ENCODE measurements at places on chromosomes 2 and 18.

DNA sequence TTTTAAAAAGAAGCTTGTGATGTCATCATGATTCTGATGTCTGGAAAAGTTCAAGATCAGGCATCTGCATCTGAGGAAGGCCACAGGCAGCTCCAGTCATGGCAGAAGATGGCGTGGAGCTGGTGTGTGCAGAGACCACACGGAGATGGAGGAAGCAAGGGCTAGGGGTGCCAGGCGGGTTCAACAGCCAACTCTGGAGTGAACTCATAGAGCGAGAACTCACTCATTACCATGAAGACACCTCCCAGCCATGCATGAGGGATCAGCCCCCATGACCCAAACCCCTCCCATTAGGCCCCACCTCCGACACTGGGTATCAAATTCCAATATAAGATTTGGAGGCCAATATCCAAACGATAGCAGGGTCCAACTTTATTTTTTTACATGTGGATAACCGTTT lies 61.6 kb downstream of the KCNG2 start:
- DNase-seq = no peak

DNA sequence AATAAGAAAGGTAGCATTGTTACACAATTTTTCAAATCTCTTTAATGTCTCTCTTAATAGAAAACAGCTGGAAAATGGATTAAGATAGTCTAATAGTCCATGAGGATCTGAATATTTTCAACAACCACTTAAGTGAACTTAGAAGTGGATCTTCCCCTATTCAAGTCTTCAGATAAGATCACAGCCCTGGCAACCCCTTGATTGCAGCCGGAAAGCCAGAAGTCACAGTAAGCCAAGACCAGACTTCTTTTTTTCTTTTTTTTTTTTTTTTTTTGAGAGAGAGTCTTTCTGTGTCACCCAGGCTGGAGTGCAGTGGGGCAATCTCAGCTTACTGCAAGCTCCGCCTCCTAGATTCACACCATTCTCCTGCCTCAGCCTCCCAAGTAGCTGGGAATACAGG lies 18.6 kb upstream of the ZC3H15 start:
- DNase-seq = no peak

- DNase-seq = peak; percentile 67
Observed at GRCh38 chr2:41967476-41968181, 80.2 kb upstream of the PKDCC start.

DNA sequence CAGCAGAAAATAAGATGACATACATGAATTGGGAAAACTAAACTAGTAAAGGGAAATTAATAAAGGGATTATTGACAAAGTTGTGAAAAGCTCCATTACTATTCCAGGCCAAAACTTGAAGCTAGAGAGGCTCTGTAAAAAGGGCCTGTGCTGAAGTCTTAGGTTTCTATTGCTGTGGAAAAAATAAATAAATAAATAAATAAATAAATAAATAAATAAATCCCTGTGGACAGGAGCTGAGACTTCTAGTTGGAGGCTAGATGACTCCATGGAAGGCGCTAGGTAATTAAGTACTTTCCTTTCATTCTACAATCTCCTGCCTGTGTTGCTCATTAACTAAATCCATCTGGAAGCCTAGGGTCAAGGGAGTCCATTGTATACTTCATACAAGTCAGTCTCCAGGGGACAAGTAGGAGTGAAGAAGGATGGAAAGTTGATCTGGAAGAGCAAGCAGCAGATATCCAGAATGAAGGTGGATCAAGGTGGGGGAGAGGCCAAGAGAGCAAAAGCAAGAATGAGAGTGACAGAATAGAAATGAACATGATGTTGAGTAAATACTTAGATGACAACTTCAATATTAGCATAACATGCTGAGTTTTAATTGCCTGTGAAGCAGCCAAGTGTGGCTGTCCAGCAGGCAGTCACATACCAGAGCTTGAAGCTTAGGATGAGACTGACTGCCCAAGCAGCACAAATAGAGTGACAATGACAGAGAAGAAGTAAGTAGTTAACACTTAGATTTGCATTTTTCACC lies 26.2 kb upstream of the CCNT2 start:
- DNase-seq = no peak

DNA sequence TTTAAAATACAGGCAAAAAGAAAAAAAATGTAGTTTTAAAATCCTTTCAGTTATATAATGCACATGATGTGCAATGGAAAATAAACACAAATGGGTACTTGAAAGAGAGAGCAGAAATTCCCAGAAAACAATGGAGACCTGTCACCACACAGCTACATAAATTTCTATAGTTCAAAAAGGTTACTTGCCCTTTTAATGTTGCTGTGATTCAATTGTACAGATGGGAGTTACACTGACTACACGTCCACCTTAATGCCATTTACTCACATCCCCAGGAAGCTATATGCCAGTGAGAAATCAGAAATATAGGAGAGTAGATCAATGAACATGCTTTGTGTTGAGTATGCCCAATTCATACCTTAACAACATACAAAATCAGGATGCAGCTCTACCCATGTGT lies 269.6 kb downstream of the ERBB4 start:
- no peak for DNase-seq

- peak; percentile 56 for DNase-seq
Observed at GRCh38 chr2:102048465-102048864, 56.7 kb downstream of the IL1R2 start.

GRCh38 chr18:43680096-43680495 lies 402.8 kb upstream of the SYT4 start:
- DNase-seq = no peak

DNA sequence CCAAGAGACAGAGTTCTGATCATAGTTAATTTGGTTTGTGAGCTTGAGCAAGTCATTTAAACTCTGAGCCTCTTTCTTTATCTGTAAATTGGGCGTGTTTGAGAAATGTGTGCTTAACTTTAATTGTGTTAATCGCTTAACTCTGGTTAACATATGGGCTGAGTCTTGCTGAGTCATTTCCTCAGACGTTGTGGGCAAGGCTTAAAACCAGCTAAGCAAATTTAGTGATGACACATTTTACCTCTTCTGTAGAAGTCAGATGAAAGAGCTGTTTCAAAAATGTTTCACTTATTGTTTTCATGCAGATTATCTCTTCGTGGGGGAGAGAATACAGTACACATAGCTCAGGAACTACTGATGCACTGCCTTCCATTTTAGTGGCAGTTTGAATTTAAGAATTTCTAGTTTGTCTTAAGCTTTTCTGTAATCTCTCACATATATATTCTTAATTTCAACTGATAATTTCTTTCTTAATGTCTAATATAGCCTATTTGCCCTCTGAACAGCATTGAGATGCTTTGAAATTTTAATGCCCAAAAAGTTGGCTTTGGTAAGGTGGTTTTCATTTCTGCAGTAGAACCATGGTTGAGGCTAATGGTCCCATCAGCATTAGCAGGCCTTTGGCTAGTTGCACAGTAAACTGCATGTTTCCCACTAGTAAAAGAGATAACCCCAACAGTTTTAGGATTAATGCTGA lies 34.9 kb downstream of the RAB10 start:
- peak; percentile 91 for DNase-seq

DNA sequence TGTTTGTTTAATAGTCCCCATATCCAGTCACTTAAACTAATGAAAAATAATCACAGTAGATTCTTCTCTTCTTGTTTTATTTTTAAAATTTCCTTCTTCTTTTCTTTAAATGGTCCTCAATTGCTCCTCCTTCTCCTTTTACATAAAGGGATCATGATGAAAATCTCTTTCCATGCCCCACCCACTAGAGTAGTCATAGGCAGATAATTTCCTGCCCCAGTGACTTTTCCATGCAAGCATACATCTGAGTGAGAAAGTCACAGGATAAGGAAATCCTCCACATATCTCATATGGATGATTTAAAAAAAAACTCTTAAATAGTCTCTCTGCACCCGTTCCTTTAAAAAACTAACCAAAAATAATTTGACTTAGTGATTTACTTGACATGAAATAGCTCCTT lies 552.3 kb upstream of the SETBP1 start:
- peak; percentile 38 for DNase-seq

GRCh38 chr18:3585656-3586509 lies 135.9 kb downstream of the TGIF1 start:
- DNase-seq = peak; percentile 84

- no peak for DNase-seq
Observed at GRCh38 chr2:178506101-178506500, 25.8 kb downstream of the PLEKHA3 start.
